GM03348 (cell line): ENCODE measurements at places on chromosomes 7 and 10.
A peak's percentile ranks its signal among the peaks of the same experiment; 100 is the strongest.

DNA sequence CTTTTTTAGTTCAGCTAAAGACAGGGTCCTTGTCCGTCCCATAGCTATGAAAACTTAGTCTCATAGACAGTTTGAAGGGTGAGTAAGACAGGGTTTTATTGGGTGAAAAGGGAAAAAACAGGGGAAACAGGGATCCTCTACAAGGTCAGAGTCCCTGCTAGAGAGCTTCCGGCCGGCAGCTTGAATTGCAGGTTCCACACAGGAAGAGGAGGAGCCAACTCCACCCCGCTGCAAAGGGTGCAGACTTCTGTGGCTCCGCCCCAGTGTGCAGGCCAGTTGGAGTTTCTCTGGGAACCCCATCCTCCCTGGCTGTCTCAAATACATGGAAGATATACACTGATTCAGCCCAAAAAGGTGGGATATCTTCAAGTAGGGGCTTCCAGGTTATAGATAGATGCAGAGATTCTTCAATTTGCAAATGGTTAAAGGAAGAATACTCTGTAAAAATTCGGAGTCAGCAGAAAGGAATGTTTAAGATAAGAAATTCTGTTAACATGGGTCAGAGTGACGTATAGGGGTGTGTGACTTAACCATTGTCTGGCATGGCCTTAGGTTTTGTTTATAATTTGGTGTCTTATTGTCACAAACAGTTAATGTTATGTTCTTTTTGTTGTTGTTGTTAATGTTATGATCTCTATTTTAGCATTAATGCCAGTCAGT is 34.6 kb upstream of the HECW1 start:
- DNase-seq, result no peak

DNA sequence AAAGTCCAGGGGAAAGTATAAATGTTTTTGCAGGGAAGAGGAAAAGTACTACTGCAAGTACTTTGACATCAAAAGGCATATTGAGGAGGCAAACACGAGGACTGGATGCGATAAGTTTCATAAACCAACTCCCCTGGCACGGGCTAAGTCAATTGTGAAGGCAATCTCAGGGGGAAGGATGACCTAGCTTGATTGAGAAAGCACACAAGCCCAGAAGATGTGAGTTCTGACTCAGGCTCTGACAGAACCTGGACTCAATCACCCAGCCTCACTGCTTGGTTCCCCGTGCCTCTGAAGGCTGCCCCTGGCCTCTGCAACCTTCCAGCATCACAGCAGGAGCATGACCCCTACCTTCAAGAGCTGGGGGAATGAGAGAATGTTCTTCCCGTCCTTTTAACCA is 93.2 kb upstream of the ZNF438 start:
- DNase-seq, result no peak

GRCh38 chr7:4399596-4399995 is 282.5 kb upstream of the FOXK1 start:
- DNase-seq, result no peak

- DNase-seq, result peak; percentile 88
Observed at GRCh38 chr7:47088329-47089067, 493.4 kb downstream of the TNS3 start.
